H54 (cell line): ENCODE measurements at places on chromosomes 12 and 14.

DNA sequence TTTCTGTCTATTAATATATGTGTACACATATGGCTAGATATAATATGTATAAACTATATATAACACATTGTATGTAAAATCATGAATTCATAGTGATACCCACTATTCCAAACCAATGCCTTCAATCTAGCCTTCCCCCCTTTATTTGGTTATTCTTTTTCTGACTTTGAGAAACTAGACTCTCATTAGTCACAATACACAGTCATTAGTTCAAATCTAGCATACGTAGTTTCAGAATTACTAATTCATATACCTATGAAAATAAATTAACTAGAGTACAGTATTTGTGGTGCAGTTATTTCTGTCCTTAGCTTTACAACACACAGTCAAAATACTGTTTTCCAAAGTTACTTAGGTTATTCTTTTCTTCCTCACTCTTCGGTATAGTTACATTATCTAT lies 268.2 kb downstream of the DPF3 start:
- DNase-seq = no peak

GRCh38 chr14:30584058-30584630 lies 25.2 kb downstream of the G2E3 start:
- DNase-seq = no peak

- DNase-seq = no peak
Observed at GRCh38 chr12:118467641-118468305, 91.4 kb downstream of the SUDS3 start.

DNA sequence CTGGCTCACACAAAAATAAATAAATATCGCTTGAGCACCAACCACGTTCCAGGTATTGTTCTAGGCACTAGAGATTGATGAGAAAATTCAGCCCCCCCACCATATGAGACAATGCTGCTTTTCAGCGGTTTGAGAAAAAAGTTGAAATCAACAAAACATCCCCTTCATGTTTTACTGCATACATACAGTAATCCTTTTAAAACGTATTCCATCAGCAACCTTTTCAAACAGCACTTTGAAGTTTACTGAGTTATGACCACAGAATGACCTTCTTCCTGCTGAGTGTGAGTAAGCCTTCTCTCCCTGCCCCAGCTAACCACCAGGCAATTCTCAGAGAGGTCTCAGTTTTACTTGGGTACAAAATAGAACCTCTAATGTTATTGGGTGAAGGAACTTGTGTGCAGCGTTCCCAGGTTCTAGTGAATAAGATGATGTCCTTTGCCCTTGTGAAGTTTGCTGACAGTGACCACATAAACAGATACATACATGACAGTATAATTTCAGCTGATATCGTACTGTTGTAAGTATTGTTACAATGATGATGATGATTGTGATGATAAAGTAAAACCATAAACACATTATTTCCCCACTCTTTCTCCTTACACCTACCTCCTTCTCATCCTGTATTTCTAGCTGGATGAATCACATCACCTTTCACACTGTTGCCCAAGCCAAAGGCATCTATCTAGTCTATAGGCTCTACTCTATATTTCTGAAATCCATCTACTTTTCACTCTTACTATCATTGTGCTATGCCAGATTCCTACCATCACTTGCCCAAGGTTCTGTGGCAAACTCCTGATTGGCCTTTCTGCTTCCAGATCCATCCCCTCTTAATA lies 124.4 kb upstream of the KRR1 start:
- DNase-seq = peak; percentile 12

DNA sequence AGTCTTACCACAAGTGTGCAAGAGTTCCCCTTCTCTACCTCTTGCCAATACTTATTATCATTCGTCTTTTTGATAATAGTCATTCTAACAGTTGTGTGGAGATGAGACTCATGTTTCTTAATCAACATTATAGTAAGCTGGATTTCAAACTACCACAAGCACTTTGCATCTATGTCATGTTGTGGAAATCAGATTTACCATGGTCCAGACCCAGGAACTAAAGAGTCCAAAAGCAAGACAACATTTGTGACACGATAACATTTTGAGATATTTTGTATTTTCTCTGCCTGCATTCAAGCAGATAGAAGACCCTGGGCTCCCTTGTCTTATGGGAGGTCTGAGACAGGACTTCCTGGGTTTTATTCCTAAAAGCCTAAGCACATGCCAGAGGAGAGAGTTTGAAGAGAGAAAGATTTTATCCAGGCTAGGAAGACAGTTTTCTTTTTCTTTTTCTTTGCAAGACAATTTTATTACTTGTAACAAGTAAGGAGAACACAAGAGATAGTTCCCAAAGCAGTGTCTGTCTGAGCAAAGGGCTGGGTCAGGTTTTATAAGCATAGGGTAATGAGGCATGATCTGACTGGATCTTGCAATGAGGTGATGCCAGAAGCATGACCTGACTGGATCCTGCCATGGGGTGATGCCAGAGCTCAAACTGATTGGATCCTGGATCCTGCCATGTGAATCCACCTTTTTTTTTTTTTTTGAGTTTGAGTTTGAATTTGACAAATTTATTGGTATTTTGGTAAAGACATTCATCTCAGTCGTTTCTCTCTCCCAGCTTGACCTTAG lies 180.5 kb upstream of the HMGA2 start:
- no peak for DNase-seq

DNA sequence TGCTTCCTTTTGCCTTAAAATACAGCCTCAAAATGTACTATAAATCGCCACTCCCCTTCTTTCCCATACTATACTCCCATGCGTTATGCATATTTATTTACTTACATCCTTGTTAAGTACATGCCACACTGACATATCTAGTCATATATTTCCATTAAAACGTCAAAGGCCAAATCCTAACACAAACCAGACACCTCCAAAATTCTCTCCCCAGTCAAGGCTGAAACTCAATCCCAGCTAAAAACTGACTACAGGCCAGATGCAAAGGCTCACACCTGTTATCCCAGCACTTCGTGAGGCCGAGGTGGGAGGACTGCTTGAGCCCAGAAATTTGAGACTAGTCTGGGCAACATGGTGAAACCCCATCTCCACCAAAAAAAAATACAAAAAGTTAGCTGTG lies 5.7 kb upstream of the CAND1 start:
- no peak for DNase-seq

GRCh38 chr14:38336298-38336697 lies 80.4 kb upstream of the CLEC14A start:
- no peak for DNase-seq

DNA sequence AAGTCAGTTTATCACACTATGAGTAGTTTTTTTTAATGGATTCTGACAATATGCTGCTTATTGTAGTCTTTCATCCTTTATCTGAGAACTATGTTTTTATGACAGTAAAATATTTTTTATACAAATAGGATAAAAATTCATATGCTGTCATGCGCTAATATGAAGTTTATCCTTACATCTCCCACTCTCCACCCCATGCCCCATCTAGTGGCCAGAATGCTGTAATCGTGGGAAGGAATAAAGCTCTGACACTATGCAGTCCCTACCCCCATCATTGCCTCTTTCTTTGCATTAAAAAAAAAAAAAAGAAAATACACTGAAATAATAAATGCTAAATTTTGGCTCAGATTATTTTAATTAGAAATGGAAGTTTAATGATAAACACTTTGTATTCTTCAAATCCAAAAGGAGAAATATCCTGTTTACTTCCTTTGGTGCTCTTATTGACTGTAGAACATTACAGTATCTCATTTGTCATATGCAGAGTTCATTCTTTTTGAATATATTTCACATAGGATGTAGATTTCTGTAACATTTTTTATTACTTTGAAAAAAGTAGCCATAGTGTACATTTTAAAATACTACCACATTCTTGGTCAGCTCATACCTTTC lies 145.9 kb upstream of the SLCO1C1 start:
- DNase-seq = no peak

DNA sequence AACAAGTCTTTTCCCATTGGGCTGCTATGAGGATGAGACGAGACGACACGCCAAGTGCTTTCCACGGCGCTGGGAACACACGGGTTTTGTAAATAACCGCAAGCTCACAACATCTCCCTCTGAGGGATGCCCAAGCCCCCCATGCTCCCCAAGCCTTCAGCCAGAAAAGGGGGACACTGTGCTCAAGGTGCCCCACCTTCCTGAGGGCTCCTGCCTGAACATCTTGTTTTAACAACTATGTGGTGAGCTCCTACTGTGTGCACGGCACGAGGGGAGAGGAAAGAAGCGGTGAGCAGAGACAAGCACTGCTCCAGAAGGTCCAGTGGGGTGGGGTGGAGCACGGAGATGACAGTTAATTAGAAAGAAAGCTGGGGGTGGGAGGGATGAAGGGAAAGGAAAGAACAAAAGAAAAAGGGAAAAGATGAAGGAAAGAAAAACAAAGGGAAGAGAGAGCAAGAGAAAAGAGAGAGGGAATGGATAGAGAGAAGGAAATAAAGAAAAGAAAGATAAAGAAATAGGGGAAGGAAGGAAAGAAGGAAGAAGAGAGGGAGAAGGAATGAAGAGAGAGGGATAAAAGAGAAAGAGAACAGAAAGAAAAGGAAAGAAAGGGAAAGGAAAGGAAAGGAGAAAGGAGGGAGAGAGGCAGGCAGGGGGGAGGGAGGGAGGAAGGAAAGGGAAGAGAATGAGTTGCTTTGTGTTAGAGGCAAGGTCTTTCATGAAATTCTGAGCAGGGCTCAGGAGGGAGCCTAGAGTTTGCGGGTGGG lies 56.8 kb downstream of the SLC15A4 start:
- DNase-seq = no peak

DNA sequence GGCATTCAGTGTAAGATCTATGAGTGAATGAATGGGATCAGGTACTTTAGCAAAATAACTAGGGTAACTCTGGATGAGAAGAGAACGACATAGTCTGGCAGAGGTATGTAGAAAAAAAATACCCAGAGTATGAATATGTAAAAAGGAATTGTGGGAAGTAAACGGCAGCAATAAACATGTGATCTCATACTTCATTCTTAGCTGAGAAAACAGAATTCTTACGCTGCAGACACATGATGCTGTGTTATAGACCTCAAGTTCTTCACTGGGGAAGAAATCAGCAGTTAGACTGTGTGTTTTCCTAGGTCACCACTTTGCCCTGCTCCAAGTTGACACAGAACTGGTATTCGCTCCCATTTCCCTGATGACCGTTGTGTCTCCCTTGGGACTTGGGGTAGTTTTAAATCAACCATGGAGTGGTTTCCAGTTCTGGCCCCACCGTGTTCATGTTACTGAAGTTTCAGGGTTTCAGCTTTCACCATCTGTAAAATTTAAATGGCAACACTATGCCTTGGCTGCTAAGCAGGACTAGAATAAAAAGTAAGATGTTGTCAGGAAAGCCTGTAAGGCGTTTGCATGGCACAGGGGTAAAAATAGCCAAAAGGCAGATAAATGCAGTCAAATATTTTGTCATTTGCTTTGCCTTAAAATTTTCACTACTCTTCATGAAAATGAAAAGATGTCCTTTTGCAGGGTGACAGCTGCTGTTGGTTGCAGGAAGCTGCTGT lies 223.7 kb downstream of the PELI2 start:
- DNase-seq = no peak

DNA sequence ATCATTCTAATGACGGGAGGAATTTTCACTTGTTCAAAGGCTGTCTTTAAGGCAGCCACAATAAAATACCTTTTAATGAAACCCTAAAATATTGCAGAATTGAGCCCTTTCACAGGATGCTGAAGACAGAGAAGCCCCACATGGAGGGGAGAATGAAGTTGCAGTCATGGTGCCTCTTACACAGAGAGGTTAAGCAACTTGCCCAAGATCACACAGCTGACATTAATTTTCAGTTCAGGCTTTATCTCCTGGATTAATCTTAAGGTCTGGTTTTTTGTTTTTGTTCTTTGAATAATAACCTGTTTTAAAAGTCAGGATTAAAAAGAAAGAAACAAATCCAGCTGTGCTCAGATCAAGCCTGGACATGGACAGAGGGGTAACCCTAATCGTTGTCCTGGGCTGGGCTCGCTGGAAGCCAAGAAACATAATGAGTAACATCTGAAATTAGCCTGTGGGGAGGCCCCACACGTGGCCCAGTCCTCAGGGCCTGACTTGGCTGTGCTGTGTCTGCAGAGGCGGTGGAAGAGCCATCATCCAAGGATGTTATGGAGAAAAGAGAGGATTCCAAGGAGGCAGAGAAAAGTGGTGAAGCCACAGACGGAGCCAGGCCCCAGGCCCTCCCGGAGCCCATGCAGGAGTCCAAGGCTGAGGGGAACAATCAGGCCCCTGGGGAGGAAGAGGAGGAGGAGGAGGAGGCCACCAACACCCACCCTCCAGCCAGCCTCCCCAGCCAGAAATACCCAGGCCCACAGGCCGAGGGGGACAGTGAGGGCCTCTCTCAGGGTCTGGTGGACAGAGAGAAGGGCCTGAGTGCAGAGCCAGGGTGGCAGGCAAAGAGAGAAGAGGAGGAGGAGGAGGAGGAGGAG lies 8.0 kb downstream of the CHGA start:
- no peak for DNase-seq

- no peak for DNase-seq
Observed at GRCh38 chr14:102591372-102591943, 991 bp upstream of the RCOR1 start.

DNA sequence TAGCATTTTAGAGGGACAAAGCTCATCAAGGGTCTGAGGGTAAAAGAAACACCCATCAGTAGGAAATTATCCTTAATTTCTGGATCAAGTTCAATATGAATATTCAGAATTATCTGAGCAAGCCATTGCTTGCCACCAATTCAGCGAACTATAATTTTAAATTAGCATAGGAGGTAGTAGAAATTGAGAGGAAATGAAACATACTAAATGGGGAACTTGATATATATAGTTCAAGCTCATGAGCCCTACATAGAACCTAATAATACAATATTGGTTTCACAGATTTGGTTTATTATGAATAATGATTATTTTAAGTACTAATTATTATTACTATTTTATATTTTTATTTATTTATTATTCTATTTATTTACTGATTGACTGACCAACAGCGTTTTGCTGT lies 42.1 kb upstream of the GXYLT1 start:
- DNase-seq = no peak

GRCh38 chr14:83164591-83164990 lies 1630.9 kb upstream of the SEL1L start:
- no peak for DNase-seq

GRCh38 chr12:33944703-33945437 lies 77.4 kb upstream of the ALG10 start:
- no peak for DNase-seq

GRCh38 chr14:39991041-39991440 lies 558.8 kb upstream of the FBXO33 start:
- no peak for DNase-seq

DNA sequence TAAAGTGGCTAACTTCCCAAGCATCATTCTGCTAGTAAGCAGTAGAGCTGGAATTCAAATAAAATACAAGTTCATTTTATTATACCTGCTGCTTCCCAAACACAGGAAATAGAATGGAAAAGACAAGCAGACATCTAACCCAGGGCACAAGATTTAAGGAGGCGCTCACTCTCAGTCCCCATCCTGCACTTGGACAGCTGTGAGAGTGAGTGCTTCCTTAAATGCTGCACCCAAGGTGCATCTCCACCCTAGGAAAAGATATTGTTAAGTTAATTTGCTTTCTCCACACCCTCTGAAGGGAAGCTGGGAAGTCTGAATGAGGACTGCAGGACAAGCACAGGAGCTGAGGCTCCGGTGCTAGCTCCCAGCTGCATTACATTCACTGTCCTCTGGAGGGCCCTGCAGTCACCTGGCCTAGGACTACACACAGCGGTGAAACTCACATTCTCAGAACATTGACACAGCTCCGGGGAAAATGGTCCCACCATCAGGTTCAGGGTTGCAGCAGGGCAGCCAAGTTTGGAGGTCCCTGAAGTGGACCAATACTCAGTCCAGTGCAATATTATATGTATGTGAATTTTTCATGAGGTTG lies 14.2 kb downstream of the HEBP1 start:
- no peak for DNase-seq
